RPMI8226 (cell line): ENCODE measurements at places on chromosomes 1 and 21.

GRCh38 chr1:60937720-60938119, 144.6 kb upstream of the NFIA start:
- no peak for DNase-seq

DNA sequence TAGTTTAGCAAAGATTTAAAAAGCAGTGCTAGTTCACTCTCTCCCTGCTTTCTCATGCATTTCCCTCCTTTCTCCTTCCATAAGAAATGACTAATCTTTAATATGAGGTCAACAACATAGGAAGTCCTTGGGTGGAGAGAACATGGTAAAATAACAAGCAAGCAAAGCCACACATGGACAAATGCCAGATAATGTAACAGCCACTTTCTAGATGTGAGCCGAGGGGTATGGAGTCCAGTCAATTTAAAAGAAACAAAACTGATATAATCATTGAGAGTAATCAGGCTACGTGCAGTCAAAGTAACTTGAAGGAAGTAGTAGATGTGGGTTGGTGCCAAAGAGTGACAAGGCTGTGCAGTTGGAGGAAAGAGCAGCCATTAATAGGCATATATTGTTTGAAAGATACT, 69.6 kb downstream of the DUSP10 start:
- DNase-seq: no peak

- no peak for DNase-seq
Measured at GRCh38 chr1:198056255-198056654, 100.5 kb upstream of the NEK7 start.

DNA sequence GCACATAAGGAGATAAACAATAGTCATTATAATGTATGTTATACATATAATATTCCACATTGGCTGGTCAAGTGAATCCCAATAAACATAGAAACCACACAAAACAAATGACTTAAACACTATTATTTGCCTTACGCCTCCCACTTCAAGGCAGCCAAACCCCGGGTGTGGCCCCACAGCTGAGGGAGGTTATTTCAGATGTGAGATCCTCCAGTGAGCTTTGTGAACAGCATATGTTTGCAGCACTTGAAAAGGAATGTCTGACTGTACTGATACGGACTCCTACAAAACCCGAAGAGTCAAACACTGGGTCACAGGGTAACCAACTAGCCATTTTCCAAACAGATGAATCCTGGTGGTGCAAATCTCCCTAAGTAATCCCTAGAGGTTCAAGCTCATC, 27.1 kb upstream of the DISP1 start:
- DNase-seq: no peak

GRCh38 chr1:159900086-159900680, at the start of gene CFAP45:
Gene CFAP45, minus strand, starts transcription at chr1:159900165. Its CDS starts 67 bp downstream, at chr1:159900098.
- DNase-seq: no peak

- DNase-seq: no peak
Measured at GRCh38 chr21:44049182-44049581, 37.1 kb downstream of the TRAPPC10 start.

GRCh38 chr1:214397497-214397896, 116.5 kb downstream of the SMYD2 start:
- no peak for DNase-seq

DNA sequence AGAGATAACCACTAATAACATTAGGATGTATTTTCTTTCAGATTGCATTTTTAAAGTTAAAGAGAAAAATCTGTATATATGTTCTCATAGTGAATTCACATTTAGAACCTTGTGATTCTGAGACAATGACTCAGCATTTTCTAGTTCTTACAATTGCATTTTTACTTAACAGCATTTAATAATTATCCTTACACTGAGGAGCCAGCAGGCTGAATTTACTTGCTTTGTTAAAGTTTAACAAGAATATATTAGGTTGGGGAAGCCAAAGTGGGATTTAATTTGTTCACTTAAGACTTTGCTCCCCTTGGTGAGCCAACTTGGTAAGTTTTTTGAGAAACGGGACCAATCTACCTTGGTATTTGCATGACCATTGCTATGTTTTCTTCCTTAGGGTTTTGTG, 4.5 kb downstream of the PATJ start:
- no peak for DNase-seq

DNA sequence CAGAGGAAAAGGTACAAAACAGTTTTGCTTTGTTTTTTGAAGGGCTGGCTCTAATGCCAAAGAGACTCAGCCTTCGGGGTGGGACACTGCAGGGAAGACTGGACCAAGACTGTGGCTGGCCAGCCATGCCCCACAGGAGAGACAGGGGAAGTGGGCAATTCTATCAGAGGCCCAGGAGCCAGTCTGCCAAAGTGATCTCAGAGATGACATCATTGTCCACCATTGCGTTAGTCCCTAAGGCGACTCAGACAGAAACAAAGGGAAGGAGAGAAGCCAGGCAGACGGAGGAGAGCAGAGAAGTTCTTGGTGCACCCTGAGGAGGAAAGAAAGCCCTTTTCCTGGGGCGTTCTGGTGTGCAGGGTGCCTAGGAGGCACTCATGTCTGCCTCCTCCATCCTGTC, 26.4 kb downstream of the OPTC start:
- no peak for DNase-seq

DNA sequence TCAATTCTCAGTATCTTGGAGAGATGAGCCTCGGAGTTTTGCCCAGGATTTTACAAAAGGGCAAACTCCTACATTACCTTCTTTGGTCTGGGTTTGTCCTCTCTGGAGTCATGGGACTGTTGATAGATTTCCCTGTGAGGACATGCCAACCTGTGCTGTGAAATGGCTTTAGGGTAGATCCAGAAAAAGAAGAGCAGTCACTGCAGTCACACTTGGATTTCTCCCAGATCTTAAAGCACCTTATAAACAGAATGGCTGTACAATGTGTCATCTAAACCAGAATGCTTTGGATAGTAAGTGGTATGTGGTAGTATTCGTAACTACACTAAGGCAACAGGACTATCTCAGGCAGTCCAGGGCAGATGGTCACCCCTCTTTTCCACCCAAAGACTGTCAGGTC, 1.9 kb upstream of the CSRP1 start:
- DNase-seq: no peak

- no peak for DNase-seq
Measured at GRCh38 chr1:212781225-212781624, 10.4 kb downstream of the NSL1 start.

GRCh38 chr1:89870998-89871397, 50.2 kb downstream of the LRRC8D start:
- DNase-seq: no peak

DNA sequence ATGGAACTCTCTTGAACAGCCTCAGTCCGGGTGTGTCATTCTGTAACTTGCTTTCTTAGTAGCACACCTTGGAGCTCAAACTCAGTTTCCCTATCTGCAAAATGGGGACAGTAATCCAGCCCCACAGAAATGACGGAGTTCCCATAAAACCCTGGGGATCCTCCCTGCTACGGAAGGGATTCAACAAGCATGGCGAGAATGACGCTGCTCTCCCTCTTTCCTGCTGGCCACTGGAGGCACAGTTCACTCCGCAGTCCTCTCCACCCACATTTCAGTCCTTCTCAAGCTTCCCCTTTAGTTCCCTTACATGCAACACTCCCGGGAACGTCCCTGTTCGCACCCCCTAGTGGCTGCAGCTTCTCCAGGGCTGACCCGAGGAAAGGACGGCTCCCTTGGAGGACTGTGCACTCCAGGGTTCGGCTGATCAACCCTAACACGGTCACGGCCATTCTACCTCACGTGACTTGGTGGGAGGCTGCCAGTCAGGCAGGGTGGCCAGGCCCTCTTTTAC, 20.6 kb downstream of the RUNX3 start:
- DNase-seq: no peak

DNA sequence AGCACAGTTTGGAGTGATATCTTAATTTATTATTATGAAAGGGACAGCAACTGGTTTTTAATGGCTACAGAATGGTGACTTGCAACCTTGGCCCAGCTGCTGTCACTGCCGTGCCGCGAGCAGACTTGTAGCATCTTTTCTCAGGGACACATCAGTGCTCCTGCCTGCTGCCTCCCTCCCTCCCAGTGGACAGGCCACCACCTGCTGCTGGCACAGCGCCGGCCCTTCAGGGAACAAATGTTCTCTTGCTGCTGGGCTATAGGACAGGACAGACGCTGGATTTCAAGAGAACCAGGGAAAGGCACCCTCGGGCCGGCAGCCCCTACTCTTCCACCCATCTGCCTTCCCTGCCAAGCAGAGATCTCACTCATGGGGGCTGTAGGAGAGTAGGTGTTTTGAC, 413.8 kb upstream of the NFIA start:
- no peak for DNase-seq

GRCh38 chr1:73273886-73274285, 924.1 kb downstream of the LRRIQ3 start:
- DNase-seq: no peak

- no peak for DNase-seq
Measured at GRCh38 chr1:101139821-101140718, 96.7 kb upstream of the S1PR1 start.

DNA sequence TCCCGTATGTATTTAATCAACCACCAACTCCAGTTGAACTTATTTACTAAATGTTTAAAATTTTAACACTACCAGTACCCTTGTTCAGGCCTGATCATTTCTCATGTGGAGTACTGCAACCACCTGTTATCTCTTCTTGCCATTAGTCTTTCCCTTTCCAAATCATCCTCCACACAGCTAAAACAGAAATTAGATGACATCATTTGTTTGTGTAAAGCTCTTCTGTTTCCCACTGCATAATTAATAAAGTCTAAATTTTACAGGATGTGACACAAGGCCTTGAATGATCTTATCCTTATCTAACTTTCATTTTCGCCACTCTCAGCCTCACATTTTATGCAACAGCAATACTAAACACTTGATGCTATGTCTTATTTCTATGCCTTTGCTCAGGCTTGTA, 24.4 kb downstream of the GDAP2 start:
- DNase-seq: no peak

GRCh38 chr1:97864615-97865014, 56.2 kb downstream of the DPYD start:
- peak; percentile 72 for DNase-seq

GRCh38 chr1:108100148-108100547, 100.0 kb downstream of the SLC25A24 start:
- DNase-seq: no peak

DNA sequence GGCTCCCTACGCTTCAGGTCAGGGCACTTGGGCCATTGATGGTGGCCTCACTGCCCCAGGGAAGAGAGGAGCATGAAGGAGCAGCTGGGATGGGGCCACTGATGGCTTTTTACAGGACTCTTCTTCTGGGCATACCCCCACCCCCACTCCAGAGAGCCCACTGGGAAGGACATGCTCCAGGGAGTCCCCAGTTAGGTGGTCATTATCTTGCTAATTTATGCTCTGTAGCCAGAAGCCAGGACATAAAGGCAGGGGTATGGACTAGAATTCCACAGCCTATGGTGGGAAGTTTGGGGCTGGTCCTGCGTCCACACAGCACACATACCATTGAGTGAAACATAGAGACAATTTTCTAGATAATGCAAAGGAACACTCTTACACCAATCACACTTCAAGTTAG, 8.8 kb upstream of the GRIK3 start:
- DNase-seq: no peak

GRCh38 chr1:83060221-83060620, 938.7 kb downstream of the TTLL7 start:
- no peak for DNase-seq

DNA sequence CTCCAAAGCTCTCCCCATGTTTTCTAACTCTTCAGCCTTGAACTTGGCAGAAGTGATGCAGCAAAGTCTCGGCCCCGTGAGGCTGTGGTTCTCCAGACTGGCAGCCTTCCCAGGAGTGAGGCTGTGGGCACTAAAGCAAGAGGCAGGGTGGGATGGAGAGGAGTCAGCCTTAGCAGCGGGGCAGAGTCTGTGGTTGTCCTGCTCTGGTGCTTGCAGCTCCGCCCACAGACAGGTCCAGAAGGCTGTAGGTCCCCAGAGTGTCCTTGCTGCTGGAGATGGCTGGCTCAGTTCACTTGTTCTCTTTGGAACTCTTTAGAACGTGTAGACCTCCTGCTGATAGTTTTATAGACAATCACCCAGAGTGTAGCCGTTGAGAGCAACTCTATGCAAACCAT, 142.6 kb downstream of the AJAP1 start:
- DNase-seq: peak; percentile 19

- peak; percentile 23 for DNase-seq
Measured at GRCh38 chr1:28035420-28035819, 53.0 kb downstream of the EYA3 start.

GRCh38 chr1:1781526-1781903, 3.2 kb upstream of the NADK start:
- DNase-seq: no peak

- DNase-seq: no peak
Measured at GRCh38 chr1:34796990-34797389, 4.2 kb downstream of the GJA4 start.

DNA sequence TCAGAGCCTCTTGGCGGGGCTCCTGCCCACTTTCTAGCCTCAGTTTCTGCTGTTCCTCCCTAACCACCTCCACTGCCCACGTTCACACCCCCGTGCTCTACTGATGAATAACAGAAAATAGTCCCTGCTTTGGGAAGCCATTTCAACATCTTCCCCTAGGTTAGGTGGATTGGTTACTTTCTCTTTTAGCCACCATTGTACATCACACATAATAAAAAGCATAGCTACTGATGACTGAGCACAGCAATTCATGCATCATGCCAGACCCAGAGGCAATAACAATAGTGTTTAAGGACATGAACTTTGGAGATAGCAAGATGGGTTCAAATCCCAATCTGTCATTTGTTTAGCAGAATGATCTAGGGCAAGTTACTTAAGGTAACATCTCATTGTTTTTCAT, 74.6 kb downstream of the COLGALT2 start:
- no peak for DNase-seq

- DNase-seq: no peak
Measured at GRCh38 chr1:91476533-91477217, 24.0 kb upstream of the CDC7 start.

DNA sequence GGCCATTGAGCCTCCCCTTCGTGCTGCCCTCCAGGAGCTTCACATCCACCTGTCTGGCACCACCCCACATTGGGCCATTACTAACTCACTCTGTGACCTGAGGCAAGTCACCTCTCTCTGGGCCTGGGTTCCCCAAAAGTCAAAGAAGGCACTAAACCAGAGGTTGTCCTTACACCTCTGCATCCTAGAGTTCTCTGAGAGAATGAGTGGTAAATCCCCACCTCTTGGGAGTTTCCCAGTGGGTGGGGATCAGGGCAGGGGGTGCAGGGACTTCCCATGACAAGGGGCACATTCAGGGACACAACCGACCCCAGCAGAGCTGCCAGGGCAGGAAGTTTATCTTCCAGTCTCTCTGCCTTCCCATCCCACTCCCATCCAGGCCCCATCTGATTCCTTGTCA, 99.7 kb downstream of the EPHB2 start:
- DNase-seq: no peak
